ENCODE measurements at places on chromosomes 11 and 22.

- peaks cover 45% of the 10 kb centered on the region for H3K27me3 ChIP-seq
- H3K4me3 ChIP-seq: no peak overlapping the region
- H3K27ac ChIP-seq: no peak overlapping the region
- no peaks in the 10 kb centered on the region for H3K36me3 ChIP-seq
These were observed 517.2 kb downstream of the MN1 start for GRCh38 chr22:27284324-27284723.

- no peaks in the 10 kb centered on the region for H3K27me3 ChIP-seq
- peaks cover 100% of the 10 kb centered on the region for H3K36me3 ChIP-seq
- peaks cover 6% of the 10 kb centered on the region for H3K4me1 ChIP-seq
- H3K27ac ChIP-seq: no peak overlapping the region
- no peak overlapping the region for H3K4me3 ChIP-seq
These were observed 32.5 kb downstream of the DRG1 start for GRCh38 chr22:31431950-31432349.

- no peak for DNase-seq
- no peaks in the 10 kb centered on the region for H3K27me3 ChIP-seq
- peaks cover 76% of the 10 kb centered on the region for H3K36me3 ChIP-seq
- H3K4me3 ChIP-seq: no peak overlapping the region
- H3K4me1 ChIP-seq: no peaks in the 10 kb centered on the region
These were observed 44.2 kb downstream of the TRIM66 start for GRCh38 chr11:8638300-8638699.

- no peak for DNase-seq
- peaks cover 6% of the 10 kb centered on the region for H3K27me3 ChIP-seq
- no peaks in the 10 kb centered on the region for H3K36me3 ChIP-seq
- H3K4me3 ChIP-seq: no peak overlapping the region
- H3K4me1 ChIP-seq: peaks cover 25% of the 10 kb centered on the region
- H3K27ac ChIP-seq: no peak overlapping the region
These were observed 15.4 kb upstream of the PEX26 start for GRCh38 chr22:18062421-18062820.

GRCh38 chr11:2651826-2652271 is 47.9 kb downstream of the KCNQ1OT1 start:
- H3K27me3 ChIP-seq: no peaks in the 10 kb centered on the region
- H3K4me1 ChIP-seq: peaks cover 10% of the 10 kb centered on the region
- DNase-seq: peak; percentile 49
- no peaks in the 10 kb centered on the region for H3K36me3 ChIP-seq

DNA sequence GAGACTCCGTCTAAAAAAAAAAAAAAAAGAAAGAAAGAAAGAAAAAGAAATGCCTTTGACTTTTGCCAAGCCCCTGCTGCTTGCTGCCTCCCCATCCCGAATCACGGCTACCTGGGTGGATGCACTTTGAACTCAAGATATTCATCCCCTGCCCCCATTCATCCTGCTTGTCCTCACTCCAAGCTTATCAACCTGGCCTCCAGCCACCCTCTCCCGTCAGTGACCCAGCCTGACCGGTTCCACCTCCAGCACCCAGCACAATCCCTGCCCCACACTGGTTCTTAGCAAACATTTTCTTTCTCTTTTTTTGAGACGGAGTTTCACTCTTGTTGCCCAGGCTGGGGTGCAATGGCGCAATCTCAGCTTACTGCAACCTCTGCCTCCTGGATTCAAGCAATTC is 44.4 kb downstream of the CYTH4 start:
- H3K4me1 ChIP-seq: peaks cover 6% of the 10 kb centered on the region
- no peak for DNase-seq
- no peaks in the 10 kb centered on the region for H3K36me3 ChIP-seq
- peaks cover 97% of the 10 kb centered on the region for H3K27me3 ChIP-seq
- no peak overlapping the region for H3K27ac ChIP-seq
- H3K4me3 ChIP-seq: no peak overlapping the region

GRCh38 chr11:23590596-23591308 is 730.5 kb upstream of the CCDC179 start:
- no peak overlapping the region for H3K4me3 ChIP-seq
- no peak for DNase-seq
- H3K27ac ChIP-seq: no peak overlapping the region
- H3K27me3 ChIP-seq: no peaks in the 10 kb centered on the region
- no peaks in the 10 kb centered on the region for H3K4me1 ChIP-seq

DNA sequence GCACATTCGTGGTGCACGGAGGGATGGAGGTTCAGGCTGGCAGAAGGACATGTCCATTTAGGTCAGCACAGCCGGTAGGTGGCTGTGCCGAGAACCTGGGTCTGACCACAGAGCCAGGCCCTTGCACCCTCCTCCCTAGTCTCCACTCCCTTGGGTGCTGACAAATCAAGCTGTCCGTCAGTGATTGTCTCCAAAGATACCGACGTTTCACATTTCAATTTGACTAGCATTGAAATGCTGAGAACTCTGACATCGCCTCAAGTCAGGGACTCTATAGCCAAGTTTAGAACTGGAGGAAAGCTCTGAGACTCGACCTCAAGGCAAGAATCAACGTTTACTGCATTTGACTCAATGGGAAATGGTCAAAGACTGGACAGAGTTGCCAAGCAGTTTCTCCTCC is 1321.1 kb downstream of the TBC1D22A start:
- H3K4me3 ChIP-seq: no peak overlapping the region
- H3K27ac ChIP-seq: no peak overlapping the region

Measured in left ventricle myocardium inferior (tissue), 1 donor.